Activated CD4-positive, alpha-beta T cell treated with anti-CD3 and anti-CD28 coated beads, Interleukin-2, amount 50 U/mL, for 16 hours (primary cell): ENCODE measurements at places on chromosomes 4 and X.

- peak; percentile 25 for DNase-seq
These were observed 566 bp downstream of the CORIN start for GRCh38 chr4:47837094-47837907.

GRCh38 chrX:122813876-122814275 lies 370.2 kb upstream of the GRIA3 start:
- DNase-seq: no peak

DNA sequence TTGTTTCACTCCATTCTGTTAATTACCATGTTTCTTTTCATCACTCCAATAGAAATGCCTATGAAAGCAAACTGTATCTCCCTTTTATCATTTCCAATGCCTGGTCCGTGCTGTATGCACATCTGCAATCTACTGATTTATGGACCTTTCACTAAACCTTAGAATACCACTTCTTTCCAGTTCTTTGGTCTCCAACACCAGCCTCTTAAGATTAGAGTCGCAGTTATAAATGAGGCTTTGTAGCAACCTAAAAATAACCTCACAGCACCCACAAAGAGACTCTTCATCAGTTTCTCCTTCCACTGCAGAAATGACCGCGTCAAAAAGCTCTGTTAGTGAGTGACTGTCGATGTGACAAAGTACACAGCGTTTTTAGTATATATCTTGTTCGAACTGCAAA lies 282.6 kb downstream of the ADGRA3 start:
- no peak for DNase-seq

GRCh38 chr4:26056406-26056805 lies 142.4 kb downstream of the SMIM20 start:
- DNase-seq: no peak

GRCh38 chr4:6337331-6337935 lies 67.8 kb downstream of the WFS1 start:
- DNase-seq: no peak

GRCh38 chr4:69485130-69485529 lies 10.6 kb downstream of the UGT2B4 start:
- DNase-seq: no peak

DNA sequence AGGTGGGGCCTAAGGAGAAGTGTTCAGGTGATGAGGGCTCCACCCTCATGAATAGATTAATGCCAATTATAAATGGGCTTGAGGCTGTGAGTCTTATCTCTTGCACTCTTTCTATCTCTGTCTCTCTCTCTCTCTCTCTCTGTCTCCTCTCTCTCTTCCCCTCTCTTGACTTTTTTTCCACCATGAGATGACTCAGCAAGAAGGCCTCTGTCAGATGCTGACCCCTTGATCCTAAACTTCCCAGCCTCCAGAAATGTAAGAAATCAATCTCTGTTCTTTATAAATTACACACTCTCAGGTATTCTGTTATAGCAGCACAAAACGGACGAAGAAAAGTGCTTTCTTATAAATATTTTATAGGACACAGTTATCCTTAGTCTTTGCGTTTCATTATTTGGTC lies 184.9 kb upstream of the PCDH7 start:
- no peak for DNase-seq

- no peak for DNase-seq
These were observed 8.0 kb downstream of the GASK1B start for GRCh38 chr4:158164768-158165213.

DNA sequence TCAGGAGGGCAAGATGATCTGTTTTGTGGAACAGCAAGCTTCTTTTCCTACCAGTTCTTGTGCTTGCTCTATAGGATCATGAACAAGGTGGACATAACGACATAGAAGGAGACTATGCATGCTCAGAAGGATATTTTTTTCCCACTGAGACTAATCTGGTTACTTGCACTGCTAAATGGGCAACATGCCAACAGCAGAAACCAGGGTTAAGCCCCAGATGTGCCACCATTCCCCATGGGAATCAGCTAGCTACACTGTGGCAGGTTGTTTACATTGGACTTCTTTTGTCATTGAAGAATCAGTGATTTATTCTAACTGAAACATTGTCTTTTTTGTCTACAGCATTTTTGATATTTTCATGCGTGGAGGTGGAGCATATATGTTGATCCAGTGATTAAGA lies 165.6 kb downstream of the C4orf33 start:
- DNase-seq: no peak

- DNase-seq: no peak
These were observed 51.2 kb downstream of the INTS12 start for GRCh38 chr4:105657117-105657765.

- DNase-seq: no peak
These were observed 1239.4 kb downstream of the TECRL start for GRCh38 chr4:63169836-63170235.

- DNase-seq: peak; percentile 58
These were observed 37.4 kb upstream of the SMIM10L2A start for GRCh38 chrX:135384161-135384836.

DNA sequence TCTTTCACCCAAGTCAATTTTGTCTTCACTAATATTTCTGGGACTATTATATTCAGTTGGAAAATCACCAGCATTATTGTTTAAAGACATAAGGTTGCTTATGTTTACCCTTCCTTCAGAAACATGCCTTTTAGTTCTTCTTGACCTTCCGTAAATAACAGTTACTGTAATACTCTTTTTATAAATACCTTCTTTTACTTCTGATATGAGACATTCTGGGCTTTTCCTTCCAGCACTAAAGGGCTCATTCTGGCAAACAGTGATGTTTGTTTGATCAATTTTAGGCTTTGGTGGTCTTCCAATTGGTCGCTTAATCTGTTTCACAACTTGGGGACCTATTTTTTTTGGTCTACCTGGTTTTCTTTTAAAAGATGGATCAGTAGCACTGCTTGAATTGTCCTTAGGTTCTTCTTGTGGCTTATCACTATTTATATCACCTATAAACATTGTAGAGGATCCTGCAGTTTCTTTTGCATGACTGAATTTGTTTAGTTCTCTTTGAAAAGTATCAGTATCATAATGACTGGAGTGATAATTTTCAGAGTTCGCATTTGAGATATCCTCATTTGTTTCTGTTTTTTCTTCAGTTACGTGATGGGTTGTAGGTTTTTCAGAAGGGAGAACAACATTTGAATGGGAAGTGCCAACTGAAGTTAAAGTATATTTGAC lies 64.8 kb downstream of the NCAPG start:
- peak; percentile 16 for DNase-seq

GRCh38 chrX:13923845-13924244 lies 105.8 kb downstream of the GEMIN8 start:
- DNase-seq: no peak

DNA sequence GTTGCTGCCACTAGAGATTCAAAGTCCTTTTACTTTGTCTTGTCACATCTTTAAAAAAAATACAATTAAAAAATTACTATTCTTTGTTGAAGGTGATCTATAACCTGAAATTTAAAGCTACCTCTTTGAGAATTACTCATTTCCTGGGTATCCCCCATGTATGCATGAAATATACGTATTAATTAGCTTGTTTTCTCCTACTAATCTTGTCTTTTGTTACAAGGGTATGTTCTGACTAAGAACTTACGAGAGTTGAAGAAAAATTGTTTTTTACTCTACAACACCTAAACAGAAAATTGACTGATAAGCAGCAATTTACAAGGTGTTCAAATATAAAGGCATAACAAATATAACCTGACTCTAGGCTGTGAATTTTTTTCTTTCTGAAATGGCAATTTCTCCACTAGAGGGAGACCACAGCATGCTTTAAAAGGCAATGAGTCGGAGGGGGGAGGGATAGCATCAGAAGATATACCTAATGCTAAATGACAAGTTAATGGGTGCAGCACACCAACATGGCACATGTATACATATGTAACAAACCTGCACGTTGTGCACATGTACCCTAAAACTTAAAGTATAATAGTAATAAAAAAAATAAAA lies 249.6 kb downstream of the OPHN1 start:
- DNase-seq: peak; percentile 34

DNA sequence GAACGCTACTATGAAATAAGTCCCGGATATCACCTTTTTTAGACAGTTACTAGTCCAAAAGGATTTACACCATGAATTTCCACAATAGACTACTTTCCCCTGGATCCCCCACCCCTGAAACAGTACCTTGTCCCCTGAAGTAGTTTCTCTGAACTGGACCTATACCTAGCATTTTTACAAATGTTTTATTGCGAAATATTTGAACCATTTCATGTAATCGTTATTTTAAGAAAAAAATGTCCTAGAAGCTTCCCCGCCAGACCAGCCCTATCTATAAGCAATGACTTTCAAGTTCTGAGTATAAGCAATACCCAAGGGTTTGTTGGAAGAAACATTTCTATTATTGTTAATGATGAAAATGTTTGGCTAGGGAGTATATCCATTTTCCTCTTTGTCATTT lies 517.8 kb upstream of the IGFBP7 start:
- DNase-seq: no peak

GRCh38 chr4:177680308-177680707 lies 238.1 kb upstream of the AGA start:
- no peak for DNase-seq

- no peak for DNase-seq
These were observed 30.9 kb downstream of the PROM1 start for GRCh38 chr4:16052939-16053338.

DNA sequence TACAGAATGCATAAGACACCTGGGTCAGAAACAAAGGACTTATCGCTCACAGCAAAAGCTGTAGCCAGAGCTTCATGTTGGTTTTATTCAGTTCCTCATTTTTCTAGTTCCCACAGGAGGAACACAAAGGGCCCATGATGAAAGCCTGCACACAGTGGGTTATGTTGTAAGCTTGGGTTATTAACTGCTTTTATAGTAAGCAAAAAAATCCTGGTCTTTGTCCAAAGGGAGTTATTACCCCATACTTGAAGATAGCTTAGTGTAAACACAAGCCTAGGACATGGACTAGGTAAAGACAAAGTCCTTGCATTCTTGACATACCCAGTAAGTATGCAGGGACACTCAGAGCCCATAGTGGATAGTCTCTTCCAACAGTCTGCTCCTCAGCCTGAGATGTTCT lies 11.7 kb downstream of the BBS12 start:
- DNase-seq: no peak

GRCh38 chr4:173235050-173235449 lies 66.4 kb downstream of the GALNT7 start:
- no peak for DNase-seq

- no peak for DNase-seq
These were observed 3.5 kb downstream of the FHDC1 start for GRCh38 chr4:152939621-152940020.

- DNase-seq: peak; percentile 56
These were observed 31.3 kb downstream of the DRD5 start for GRCh38 chr4:9812501-9813340.

- DNase-seq: peak; percentile 1
These were observed 39.9 kb downstream of the CCNG2 start for GRCh38 chr4:77196866-77197265.

DNA sequence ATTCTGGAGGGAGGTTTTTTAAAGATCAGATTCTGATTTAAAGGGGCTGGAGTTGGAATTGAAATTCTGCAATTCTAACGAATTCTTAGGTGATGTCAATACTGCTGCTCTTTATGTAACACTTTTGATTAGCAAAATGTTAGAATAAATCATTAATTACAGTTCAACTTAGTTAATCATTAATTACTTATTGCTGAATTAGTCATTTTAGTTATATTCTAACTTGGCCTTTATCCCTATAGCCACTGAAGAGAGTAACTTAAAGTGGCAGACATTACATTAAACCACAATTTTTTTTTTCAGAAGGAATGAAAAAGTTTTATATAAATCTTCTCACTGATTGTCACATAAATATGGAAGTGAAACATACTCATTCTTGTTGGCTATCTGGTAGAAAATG lies 206.6 kb upstream of the ITM2A start:
- no peak for DNase-seq

GRCh38 chr4:134024251-134024650 lies 177.3 kb downstream of the PABPC4L start:
- DNase-seq: no peak

DNA sequence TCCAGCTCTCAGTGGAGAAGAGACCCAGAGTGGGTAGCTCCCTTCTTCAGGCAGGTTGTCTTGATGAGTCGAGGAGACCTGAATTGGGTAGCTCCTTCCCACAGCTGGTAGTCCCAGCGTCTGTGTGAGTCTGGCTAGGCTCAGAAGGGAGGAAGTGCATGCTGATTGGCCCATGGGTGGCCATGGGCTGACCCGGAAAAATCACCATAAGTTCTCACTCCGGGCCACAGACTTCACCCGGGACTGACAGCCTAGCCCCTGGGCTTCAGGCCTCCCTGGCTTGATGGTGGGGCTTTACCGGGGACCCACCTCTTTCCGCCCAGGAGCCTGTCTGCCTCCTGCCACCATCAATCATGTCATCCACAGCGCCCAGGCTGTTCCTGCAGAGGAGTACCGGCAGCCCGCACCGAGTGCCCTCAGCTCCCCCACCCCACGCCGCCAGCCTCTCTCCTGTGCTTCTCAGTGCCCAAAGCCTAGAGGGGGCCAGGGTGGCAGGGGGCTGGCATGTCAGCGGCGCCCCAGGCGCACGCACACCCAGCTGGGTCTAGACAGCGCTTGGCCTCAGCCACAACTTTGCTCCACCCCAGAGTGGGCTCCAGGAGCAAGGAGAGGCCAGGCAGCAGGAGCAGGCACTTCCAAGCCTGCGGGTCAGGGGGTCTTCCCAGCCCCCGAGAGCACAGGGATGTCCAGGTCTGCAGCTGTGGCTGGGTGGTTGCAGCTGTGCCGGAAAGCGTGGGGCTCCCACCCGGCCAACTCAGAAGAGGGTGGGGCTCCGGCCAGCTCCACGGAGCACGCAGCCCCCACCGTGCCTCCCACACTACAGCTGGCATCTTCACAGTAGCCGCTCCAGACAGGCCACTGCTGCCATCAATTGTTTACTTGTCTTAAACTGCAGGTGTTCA lies 16.1 kb upstream of the SAT1 start:
- DNase-seq: no peak

DNA sequence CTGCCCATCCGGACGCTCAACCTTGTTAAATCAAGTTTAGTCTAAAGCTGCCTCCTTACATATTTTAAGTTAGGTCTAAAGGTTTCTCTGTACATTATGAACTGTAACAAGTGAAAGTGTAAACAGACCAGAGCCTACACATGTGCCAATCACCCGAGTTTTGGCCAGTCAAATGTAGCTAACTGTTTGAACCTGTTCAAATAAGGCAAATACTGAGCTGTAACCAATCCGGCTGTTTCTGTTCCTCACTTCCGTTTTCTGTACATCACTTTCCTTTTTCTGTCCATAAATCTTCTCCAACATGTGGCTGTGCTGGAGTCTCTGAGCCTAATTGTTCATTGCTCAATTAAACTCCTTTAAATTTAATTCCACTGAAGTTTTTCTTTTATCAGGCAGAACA lies 113.3 kb upstream of the SHISA3 start:
- no peak for DNase-seq
